ENCODE measurements at places on chromosomes 6 and 20.

DNA sequence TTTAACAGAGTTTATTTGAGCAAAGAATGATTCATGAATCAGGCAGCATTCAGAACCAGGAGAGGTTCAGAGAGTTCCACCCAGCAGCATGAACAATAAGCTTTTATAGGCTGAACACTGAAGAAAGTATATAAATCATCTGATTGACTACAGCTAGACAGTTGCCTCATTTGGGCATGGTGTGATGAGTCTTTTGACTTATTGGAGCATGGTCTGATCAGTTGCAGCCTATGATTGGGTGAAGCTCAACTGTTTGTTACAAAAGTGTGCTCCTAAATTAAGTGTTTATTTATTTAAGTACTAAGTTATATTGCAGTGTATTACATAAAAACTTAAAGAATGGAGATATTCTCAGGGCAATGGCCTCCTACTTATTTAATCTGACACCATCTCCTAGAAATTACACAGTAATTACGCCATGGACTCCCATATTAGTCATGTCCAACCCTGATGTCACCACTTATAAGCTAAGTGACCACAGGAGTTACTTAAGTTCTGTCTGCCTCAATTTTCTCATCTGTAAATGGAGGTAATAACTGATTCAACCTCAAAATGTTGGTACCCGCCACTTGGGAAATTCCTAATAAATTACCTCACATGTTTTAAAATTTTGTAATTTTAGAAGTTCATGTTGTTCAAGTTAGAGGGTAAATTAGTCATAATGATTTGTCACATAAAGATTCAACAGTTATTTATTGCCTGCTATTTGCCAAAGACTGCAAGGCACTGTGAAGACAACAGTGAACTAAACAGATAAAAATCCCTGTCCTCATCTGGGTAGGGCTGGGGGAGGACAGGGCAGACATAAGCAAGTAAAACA is 15.2 kb upstream of the ROS1 start:
- DNase-seq: peak; percentile 82

- no peak for DNase-seq
Measured at GRCh38 chr6:168390749-168391420, 50.1 kb upstream of the SMOC2 start.

- DNase-seq: peak; percentile 16
Measured at GRCh38 chr6:28747083-28747630, 176.6 kb downstream of the TRIM27 start.

GRCh38 chr6:11428895-11429294 is 108.7 kb upstream of the TMEM170B start:
- peak; percentile 65 for DNase-seq

- DNase-seq: no peak
Measured at GRCh38 chr20:25012616-25013189, 20.2 kb upstream of the APMAP start.

DNA sequence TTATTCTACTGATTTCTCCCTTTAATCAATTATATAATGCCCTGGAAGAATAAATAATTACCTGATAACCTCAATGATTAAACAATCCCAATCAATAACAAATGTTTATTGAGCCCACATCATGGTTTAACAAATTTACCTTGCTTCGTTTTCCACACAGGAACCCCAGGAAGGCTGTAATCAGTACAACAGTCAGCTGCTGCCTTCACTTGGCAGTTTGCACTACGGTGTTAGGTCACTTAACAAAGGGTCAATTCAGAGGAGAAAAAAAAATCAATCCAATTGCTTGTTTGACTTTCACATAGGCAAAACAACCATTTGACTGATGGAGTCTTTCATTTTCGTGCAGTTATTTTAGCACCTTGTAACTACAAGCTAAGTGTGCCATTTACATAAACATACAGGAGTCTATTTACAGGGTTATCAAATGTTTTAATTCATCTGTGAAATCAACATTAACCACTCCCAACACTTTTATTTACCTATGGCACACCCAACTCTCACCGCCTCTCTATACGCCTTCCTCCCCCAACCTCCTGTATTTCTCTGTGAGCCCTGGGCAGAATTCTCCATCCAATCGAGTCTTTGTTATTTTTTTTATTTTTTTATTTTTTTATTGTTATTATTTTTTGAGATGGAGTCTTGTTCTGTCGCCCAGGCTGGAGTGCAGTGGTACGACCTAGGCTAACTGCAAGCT is 140.4 kb upstream of the TAB2 start:
- no peak for DNase-seq

- DNase-seq: peak; percentile 76
Measured at GRCh38 chr20:19692685-19693119, 65.4 kb upstream of the RIN2 start.

Data from adipocyte (in vitro differentiated cells).